ENCODE measurements at places on chromosomes 2 and 18.

DNA sequence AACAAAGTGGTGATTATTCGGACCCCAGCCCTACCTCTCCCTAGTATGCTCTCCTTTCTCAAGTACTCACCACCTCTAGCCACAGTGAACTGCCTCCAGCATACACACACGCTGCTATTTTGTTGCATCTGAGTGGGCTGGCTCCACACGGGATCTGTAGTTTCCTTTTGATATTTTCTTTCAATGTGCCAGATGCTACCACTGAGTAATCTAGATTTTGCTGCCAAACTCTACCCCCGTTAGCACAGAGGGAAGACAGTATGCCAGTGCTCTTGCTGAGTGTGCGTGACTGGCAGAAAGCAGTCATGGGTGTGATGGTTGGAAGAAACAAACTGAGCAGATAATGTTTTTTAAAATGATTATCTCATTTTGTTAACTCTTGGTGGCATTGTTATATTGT is 11.6 kb downstream of the CFLAR start:
- peak; percentile 27 for DNase-seq

- peak; percentile 27 for DNase-seq
These were observed 901 bp downstream of the ICA1L start for GRCh38 chr2:202870431-202871299.

DNA sequence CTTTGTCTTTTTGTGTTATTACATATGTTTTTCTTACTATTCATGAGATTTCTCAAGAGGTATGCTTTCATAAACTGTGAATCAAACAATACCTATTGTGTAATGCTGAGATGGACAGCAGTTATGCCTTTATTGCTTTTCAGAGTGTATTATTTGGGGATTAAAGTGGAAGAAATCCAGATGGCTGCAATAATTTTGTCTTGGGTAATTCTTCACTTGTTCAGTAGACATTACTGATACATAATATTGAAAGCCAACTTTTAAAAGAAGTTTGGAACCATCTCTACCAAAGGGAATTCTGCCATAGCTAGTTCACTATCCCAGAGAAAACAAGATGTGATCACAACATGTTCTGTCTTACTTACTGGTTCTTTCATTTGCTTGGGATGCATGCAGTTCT is 253.4 kb upstream of the ZSWIM2 start:
- no peak for DNase-seq

DNA sequence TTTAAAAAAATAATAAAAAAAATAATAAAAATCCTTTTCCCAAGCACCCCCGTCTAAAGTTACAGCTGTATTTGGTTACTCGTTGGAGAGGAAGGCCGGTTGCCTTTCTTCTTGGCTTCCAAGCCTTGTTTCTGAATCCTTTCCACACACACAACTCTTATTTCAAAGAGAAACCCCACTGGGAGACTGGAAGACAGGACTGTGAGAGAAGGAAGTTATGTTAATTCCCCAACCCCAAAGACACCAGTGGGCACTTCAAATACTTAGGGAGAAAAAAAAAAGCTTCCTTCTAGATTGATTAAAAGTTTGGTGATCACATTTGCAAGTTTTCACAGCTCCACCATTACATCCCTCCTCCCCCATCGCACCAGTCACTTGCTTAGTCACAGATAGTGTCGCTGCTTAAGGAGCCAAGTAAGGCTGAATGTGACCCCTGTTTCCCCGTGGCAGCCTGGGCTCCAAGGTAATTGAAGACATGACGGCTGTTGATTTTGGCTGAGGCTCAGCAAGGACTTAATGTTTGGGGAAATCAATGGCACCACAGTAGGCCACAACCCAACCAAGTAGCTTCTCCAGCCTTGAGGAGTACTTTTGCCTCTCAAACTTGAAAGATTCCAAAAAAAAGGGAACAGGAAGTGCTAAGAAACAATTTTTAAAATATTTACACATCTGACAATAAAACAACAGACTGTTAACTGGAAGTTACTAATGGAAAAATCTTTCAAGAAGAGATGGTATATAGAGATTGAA is 40.8 kb upstream of the FRZB start:
- DNase-seq = no peak

- DNase-seq = no peak
These were observed 50.8 kb downstream of the EPHA4 start for GRCh38 chr2:221521233-221521845.

GRCh38 chr2:191838526-191838925 is 8.4 kb downstream of the CAVIN2 start:
- no peak for DNase-seq

DNA sequence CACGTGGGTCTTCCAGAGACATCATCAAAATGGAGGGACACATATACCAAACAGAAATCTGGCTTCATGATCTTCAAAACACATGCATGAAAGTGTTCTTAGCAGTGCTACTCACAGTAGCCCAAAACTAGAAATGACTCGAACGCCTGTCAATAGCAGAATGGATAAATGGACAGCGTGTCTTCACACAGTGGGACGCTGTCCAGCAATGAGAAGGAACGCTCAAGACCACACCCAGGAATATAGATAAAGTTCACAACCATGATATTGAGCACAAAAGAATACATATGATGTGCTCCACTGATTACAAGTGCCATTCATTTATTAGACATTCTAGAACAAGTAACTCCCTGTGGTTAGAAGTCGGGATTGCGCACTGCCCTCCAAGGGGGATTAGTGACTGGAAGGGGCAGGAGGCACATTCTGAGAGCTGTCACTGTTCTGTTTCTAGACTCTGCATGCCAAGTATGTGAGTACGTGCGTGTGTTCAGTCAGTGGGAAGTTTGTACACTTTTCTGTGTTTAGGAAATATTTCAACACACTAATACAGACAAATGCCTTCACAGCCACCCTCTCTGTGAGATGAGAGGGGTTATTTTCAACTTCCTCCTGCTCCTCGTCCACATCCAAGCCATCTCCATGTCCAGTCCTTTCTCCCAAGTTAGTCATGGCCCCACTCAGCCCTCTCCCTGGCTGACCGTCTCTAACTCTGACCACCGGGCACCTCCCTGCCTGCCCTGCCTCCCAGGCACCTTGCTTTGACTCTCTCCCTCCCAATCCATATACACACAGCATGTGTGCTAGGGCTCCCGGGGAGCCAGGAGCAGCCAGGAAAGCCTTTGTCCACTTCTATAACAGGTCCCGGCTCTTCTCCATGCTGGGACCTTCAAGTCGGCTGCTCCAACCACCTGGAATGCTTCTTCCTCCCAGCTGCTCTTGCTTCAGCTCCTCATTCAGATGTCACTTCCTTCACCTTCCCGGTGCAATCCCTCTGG is 26.9 kb upstream of the TNS1 start:
- no peak for DNase-seq

GRCh38 chr2:134327367-134327766 is 73.5 kb downstream of the MGAT5 start:
- no peak for DNase-seq

DNA sequence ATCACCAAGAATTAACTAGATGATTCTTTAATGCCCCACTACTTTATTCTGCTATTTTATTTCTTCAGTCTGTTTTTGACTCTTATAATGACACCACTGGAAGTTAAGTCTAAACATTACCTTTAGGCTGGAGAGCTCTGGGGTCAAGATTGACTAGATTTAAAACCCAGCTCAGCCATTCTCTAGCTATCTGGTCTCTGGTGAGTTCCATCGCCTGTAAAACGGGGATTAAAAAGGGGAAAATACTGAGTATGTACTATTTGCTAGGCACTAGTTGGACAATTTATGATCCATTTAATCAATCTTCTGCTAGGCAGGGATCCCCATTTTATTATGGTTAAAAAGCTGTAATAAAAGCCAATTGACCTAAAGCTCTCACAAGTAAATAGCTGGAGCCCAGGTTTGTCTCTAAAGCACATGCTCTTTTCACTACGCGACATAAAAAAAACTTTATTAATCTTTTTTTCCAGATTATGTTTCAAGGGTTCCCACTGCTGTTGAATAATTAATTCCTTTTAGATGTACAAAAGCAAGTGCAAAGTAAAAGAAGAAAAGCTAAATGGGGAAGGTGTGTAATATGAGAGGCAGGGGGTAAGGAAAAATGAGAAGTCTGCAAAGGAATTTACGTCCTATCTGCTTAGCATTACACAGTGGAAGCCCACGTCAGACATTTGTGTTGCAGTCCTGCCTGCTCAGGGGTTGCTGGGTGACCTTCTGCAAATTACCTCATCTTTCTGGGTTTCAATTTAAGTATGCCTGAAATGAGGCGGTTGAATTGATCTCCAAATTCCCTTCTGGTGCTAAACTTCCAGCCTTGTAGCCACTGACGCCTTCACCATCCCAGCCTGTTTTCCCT is 918 bp upstream of the NABP1 start:
- no peak for DNase-seq

- DNase-seq = no peak
These were observed 77.3 kb downstream of the SOCS6 start for GRCh38 chr18:70366174-70366573.

DNA sequence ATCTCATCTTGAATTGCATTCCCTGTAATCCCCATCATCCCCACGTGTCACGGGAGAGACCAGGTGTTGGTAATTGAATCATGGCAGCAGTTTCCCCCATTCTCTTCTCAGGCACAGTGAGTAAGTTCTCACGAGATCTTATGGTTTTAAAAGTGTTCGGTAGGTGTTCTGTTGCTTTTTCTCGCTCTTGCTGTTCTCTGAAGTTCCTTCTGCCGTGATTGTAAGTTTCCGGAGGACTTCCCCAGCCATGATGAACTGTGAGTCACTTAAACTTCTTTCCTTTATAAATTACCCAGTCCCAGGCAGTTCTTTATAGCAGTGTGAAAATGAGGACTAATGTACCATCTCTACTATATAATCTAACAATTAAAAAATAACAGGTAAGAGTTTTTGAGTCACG is 409.9 kb upstream of the NRXN1 start:
- DNase-seq = no peak

DNA sequence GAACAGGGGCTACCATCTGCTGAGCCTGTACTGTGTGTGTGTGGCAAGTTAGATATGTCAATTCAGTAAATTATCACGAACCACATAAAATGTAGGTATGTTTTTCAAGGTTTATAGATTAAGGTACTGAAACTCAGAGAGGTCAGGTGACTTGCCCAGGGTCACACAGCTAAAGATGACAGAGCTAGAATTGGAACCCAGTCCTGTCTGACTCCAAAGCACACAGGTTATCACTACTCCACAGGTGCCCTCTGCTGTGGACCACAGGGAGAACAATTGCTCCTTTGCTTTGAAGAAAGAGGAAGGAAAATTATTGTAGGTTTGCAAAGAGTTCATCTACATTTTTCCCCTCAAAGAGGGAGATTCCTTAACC is 229.7 kb upstream of the AGAP1 start:
- no peak for DNase-seq

DNA sequence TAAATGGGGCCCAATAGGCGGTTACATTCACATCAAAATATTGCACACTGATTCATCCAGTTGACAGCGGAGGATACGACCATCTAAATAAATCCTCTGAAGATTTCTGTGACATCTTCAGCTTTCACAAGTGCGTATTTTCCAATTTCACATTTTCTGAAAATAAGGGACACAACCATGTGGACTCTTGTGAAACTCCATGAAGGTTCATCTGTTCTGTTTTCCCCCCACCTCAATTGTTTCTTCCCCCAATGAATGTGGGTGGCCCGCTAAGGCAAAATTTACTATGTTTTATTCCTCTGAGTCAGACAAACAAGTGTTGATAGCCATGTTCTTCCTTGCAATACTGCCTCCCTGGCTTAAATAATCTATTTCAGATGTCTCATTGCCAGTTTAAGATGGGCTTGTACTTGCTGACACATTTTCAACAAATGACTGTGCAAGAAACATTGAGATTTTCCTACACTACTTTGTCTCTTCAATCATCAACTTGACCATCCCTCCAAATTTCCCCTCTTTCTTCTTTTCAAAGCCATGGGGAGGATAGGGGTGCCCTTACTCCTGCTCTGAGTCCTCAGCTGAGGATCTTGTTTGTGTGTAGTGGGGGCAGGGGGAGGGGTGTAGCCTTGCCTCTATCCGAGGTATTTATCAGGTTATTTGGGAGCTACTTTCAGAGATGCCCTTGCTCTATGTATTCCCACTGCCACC is 78.2 kb downstream of the BCL11A start:
- no peak for DNase-seq

DNA sequence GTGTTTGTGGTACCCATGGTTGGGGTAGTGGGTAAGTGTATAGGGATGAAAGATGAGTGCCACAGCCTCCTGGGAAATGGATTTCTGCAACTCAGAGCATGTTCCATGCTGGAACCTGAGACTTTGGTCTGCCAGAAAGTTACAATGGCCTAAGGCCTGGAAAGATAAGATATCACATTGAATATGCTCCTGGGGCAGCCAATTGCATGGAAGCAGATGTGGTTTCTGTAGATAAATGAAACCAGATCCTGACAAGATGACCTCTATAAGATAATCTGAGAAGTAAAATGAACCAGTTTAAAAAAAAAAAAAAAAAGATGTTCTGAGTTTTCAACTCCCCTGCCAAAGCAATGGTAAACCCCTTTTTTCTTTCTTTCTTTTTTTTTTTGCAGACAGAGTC is 91.4 kb upstream of the NCK2 start:
- no peak for DNase-seq

DNA sequence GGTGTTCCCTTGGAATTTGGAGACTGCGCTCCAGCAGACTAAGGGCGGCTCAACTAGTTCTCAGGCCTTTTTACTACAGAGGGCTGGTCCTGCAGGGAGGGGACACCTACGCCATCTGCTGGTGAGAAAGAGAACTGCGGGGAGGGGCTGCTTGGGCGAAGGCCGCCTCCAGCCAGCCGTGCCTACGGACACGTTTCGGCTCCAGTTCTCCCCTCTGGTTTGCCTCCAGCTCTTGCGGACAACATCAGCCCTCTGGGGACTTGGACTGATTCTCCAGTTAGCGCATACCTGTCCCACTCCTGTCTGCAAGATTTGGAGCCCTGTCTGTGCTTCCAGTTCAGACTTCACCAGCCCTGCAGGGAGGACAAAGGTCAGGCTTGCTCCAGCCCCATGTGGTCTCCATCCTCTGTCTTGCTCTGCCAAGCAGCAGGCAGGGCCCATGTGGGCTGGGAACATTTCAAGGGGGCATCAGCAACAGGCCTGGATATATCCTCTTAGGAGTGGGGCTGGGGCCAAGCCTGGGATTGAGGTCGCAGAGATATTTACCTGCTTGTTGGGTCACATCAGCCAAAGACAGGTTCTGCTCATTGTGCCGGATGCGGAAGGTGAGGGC is 10.3 kb downstream of the PTPRN start:
- peak; percentile 85 for DNase-seq

- DNase-seq = no peak
These were observed 26.9 kb downstream of the ANO7 start for GRCh38 chr2:241215421-241215820.

DNA sequence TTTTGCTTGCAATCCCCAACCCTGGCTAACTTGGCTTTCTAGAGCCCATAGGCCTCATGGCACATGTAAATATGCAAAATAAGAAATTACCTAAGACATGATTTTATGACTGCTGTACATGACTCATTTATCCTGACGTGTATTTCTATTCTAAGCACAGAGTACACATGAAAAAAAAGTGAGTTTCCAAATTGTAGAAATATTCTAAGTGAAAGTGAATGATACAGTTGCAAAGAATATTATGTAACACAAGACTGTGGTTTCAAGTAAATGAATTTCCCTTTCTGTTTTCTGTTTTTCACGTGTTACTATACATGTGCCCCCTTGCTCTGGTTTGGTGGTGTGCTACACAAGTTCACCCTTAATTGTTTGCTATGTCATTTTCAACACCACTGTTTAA is 162.4 kb downstream of the LRP1B start:
- DNase-seq = no peak
